ENCODE measurements at places on chromosomes 13 and 19.

GRCh38 chr13:40207001-40207478 is 459.4 kb downstream of the FOXO1 start:
- DNase-seq = no peak

GRCh38 chr19:4371247-4372164 is 28.1 kb downstream of the MPND start:
- DNase-seq = no peak

DNA sequence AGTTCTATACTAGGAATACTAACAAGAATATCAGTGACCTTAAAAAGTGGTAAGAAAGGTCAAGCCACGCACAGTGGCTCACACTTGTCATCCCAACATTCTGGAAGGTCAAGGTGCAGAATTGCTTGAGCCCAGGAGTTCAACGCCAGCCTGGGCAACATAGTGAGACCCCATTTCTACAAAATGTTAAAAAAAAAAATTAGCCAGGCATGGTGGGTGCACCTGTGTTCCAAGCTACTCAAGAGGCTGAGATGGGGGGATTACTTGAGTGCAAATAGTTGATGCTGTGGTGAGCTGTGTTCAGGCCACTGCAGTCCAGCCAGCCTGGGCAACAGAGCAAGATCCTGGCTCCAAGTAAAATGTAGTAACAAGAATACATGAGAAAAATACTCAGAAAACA is 61.8 kb downstream of the PCDH9 start:
- no peak for DNase-seq

- no peak for DNase-seq
Measured at GRCh38 chr13:29319451-29319850, 276.0 kb downstream of the SLC7A1 start.

DNA sequence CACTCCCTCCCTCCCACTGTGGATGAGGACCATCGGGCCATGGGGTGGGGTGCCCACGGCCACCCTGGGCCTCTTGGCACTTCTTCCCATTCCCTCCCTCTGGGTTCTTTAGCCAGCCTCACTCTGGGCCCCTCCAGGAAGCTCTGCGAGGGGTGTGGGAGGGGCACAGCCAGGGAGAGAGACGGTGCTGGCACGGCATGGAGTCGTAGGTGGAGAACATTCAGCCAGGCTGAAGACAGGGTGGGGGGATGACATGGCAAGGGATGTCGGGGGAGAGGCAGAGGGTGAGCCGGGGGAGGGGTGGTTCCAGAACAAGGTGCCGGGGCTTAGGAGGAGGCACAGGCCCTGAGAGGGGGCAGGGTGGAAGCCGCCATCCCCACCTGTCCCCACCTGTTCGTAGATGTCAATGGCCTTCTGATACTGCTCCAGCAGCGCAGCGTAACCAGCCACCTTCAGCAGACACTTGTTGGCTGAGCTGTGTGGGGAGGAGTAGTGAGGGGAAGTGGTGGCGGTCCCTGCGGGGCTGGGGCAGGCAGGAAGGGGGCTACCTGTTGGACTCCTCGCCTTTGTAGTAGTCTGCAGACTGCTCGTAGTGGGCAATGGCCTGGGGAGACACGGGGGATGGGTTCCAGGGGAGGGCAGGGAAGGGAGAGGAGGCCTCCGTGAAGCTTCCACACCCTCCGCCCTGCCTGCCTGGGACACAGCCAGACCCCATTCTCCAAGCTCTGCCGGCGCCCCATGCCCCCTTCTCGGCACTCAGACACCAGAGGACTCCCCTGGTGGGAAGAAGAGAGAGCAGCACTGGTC is 8.8 kb upstream of the KPTN start:
- no peak for DNase-seq

GRCh38 chr19:37979547-37980082 is 72.6 kb downstream of the SIPA1L3 start:
- no peak for DNase-seq

- DNase-seq = no peak
Measured at GRCh38 chr13:114089751-114090400, 42.5 kb downstream of the RASA3 start.

GRCh38 chr19:17026706-17027534 is at the start of gene CPAMD8:
CPAMD8 (minus strand) TSS chr19:17026810; CDS start chr19:17026642, 168 bp downstream.
- DNase-seq = no peak

- no peak for DNase-seq
Measured at GRCh38 chr13:33015791-33016323, 366 bp upstream of the KL start.

DNA sequence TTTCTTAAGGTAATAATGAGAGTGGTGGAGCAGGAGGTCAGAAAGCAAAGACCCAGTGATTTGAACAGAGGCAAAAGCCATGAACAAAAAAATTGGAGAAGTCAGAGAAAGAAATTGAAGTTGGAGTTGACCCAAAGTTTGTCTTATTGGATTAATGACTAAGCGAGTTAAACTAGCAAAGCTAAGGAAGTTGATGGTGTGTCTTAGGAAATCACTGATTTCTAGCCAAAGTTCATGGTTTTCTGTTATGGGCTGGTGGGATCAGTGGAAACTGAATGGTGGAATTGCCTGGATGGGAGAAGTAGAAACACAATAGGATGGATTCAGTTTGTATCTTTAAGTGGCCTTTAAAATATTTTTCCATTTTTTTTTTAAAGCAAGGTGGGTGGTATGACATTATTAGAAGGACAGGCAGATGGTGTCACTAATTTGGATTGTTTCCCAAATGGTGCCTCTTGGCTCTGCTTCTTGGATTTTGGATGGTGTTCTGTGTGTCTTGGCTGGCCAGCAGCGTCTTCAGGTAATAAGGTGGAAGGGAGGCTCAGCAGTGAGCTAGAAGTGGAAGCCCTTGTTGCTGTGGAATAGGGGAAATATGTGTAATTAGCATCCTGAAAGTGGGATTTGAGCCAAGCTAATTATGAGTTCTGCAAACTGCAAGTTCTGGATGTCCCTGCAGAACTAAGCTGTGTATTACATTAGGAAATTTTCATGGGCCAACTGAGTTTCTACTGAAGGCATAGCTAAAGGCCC is 302.9 kb downstream of the LMO7 start:
- DNase-seq = no peak

- DNase-seq = no peak
Measured at GRCh38 chr13:71752775-71753513, 114.1 kb downstream of the DACH1 start.

DNA sequence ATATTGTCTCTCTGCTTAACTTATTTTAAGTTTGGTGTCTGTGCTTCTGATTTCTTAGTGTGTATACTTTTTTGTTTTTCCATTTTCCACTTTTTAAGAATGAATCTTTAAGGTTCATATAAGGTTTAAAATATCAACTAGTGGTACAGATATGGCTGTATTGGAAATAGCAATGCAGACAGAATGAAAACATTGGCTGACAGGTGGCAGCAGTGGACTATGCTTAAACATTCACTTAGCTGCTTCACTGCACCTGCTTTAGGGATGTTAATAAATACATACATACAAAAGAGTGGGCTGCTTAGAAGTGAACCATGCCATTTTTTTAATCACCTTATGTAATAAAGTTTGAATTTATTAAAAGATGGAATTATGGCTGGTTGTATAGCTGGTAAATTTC is 27.3 kb downstream of the TM9SF2 start:
- no peak for DNase-seq

GRCh38 chr19:8608941-8609278 is 1.6 kb downstream of the ADAMTS10 start:
- DNase-seq = no peak

DNA sequence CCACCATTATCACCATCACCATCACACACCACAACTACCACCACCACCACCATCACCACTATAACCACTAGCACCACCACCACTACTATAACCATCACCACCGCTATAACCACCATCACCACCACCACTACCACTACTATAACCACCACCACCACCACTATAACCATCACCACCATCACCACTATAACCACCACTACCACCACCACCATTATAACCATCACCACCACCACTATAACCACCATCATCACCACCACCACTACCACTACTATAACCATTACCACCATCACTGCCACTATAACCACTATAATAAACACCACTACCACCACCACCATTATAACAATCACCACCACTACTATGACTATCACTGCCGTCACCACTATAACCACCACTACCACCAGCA is 173.2 kb downstream of the DCLK1 start:
- DNase-seq = no peak

- DNase-seq = no peak
Measured at GRCh38 chr19:38478273-38478971, 44.9 kb downstream of the RYR1 start.

DNA sequence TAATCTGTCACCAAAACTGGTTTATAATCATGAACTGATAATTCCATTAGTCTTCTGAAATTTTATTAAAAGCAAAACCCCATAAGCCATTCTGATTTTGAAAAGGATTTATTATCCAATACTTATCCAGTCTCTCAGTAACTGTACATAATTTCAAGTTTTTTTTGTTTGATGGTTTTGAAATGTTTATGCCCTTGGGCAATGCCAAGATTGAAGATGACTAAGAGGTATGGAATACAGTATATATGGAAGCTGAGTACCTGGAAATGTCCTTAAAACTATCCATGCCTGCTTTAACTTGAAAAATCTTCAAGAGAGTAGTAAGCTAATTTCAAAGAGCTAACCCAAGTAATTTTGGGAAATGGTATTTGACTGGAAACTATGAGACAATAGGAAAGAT is 1.8 kb upstream of the NEK5 start:
- no peak for DNase-seq

- DNase-seq = no peak
Measured at GRCh38 chr19:36627057-36627456, 21.9 kb downstream of the ZNF382 start.

Measured in activated CD8-positive, alpha-beta memory T cell treated with anti-CD3 and anti-CD28 coated beads for 4 hours (primary cell).